MG63 (cell line): ENCODE measurements at places on chromosomes 12 and 14. TPM values are rescaled to one million over a fixed set of nuclear protein-coding genes. Genes with fewer than 3 reads are reported as not detected.

CD4 gene
- total RNA-seq, result not detected in 2 replicates

HOXC13 gene
- total RNA-seq, result 1.7 and 5.1 TPM in 2 replicates

FSCB gene
- not detected in 2 replicates for total RNA-seq

TCL1B gene
- total RNA-seq, result not detected in 2 replicates

PLEKHD1 gene
- not detected in 2 replicates for total RNA-seq

LRCOL1 gene
- not detected in 2 replicates for total RNA-seq

LGR5 gene
- total RNA-seq, result not detected in 2 replicates

NT5DC3 gene
- total RNA-seq, result 10.9 and 11.8 TPM in 2 replicates

RPS6KA5 gene
- 1.5 and 2.9 TPM in 2 replicates for total RNA-seq

GDF3 gene
- not detected in 2 replicates for total RNA-seq

RGS6 gene
- not detected in 2 replicates for total RNA-seq

AGAP2 gene
- total RNA-seq, result not detected in 2 replicates

KERA gene
- not detected in 2 replicates for total RNA-seq

DNA sequence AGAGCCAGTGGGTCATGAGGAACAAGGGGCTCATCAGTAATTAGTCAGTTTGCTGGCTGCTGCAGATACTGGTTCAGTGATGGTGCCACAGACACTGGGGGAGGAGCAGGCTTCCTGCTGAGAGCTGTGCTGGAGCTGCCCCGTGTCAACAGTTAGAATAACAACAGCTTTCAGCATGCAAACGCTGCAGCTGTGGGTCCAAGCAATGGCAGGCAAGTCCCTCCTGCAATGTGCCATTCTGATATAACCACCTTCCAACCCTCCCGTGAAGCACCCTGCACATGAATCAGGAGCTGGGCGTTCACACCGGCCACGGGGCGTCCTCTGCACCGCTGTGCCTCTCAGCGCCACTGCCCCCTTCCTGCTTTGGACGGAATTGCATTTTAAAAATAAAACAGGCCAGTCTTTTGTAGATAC, 258.4 kb upstream of the SFSWAP start:
- DNase-seq, result peak; percentile 21

- DNase-seq, result no peak
Observed at GRCh38 chr12:32148372-32148771, 41.7 kb downstream of the BICD1 start.

GRCh38 chr14:55869397-55870049, 248.7 kb upstream of the PELI2 start:
- DNase-seq, result no peak

DNA sequence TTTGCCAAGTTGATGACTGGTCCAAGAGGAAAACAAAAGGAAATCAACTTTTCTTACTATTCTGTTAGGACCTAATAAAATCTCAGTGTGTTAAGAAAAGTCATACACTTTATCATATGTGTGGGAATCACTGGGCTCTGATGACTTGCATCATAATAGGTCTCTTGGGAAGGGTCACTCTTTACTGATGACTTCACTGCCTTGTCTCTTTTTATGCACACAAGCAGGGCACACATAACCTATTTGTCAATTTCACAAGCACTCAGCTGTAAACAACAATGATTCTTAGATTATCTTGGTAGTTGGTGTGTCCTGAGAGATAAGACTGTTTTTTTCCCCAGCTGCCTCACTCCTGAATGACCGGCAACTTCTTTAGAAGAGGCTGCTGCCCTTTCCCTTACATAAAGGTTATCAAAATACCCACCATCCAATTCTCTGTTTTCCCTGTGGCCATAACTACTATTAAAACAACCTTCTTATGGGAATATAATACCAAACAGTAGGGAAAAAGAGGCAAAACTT, 50.9 kb upstream of the INSM2 start:
- DNase-seq, result no peak

DNA sequence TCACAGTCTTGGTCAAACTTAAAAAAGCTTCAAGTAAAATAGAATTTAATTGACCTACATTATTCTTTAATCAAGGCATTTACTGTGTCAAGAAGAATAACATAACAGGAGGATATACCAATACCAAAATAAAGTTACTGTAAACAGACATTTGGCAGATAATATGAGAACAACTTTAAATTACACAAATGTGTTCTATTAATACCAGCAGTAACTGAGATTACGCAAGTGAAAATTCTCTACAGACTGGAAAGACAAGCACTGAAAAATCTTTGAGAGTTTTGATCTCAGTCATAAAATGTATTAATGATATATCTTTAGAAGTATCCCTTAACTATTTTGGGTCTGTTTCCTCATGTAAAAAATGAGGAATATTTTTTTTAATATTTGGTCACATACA, 169.2 kb upstream of the SOX5 start:
- DNase-seq, result no peak

DNA sequence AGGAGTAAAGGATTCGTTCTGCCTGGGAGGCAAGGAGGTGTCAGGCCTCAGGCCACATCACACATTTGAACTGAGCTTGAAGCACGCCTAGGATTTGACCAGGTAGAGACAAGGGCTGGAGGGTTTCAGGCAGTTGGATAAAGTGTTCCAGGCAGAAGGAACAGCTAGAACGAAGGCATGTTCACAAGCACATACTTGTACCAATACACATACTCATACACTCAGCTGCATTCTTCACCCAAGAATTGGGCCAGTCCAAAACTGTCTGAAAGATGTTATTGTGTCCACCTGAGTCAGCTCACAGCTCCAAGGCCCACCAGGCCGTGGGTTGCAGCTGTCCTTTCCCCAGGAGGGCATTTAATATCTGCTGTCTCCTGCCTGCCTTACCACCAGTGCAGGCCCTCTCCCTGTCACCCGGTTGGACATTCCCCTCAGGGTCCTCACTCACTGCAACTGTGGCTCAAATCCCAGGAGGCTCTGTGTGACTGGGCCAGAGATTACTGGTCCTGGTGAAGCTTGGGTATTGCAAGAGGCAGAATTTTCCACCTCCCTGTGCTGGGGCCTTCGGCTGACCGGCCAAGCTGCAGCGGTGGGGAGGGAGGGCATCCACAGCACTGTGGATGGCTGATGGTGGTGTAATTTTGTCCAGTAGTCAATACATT, 12.8 kb upstream of the AQP2 start:
- no peak for DNase-seq

GRCh38 chr12:97216848-97217247, 245.8 kb upstream of the RMST start:
- DNase-seq, result no peak

- peak; percentile 23 for DNase-seq
Observed at GRCh38 chr14:32657081-32657480, 281.6 kb upstream of the NPAS3 start.

GRCh38 chr12:13368431-13368830, 171.9 kb downstream of the EMP1 start:
- DNase-seq, result no peak

- DNase-seq, result no peak
Observed at GRCh38 chr12:131766382-131767107, 55.7 kb downstream of the SFSWAP start.

GRCh38 chr12:71157601-71158233, at the start of gene TSPAN8:
Gene TSPAN8, minus strand, starts transcription at chr12:71157999. Its CDS starts 321 bp downstream, at chr12:71157678.
- DNase-seq, result no peak

DNA sequence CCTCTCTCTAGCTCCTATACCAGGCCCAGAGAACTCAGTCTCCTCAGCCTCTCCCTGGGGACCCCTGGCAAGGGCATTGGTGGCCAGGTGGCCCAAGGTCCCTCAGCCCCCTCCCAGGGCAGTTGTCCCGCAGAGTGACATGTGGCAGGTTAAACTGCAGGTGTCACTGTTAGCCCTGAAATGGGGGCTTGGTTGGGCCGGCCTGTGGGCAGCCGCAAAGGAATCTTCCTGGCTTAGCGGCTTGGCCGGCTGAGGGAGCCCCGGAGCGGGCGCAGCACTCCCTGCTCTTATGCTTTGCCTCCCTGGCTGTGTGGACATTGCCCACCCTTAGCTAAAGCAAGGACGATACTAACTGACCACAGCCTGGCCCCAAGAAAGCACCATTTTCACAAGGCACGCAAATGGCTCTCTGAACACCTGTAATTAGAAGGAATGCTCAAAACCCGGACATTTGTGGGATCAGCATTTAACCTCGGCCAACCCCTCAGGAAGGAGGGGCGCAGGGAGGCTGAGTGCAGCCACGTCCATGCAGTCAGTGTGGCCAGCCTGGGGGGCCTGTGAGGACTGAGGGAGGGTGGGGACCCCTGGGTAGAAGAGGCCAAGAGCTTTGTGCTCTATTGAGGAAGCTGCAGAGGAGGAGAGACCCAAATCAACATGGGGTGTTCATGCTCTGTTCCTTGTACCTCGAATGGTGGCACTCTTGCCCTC, 82.2 kb downstream of the PAPOLA start:
- peak; percentile 4 for DNase-seq

DNA sequence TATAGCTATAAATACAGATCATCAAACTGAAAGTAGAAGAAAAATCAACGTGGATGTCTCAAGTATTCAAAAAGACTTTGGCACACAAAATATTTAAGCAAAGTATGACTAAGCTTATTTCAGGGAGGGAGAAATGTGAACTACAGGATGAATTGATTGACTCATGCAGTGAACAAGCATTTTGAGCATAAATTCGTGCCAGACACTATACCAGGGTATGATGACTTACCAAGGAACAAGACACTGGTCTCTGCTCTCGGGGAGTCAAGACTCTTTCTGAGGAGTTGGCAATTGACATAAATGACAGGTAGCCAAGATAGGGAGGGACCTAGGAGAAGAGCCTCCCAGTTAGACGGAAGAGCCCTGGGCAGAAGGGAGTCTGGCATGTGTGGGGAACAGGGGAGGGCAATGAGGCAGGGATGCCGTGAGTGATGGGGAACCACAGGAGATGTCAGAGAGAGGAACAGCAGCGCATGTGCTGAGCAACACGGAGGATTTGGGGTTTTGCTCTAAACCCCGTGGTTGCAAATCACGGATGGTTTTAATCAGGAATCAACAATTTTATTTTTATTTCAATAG, 115.2 kb downstream of the TMEM132D start:
- DNase-seq, result peak; percentile 21

GRCh38 chr14:105076805-105077648, 11.8 kb upstream of the GPR132 start:
- no peak for DNase-seq

DNA sequence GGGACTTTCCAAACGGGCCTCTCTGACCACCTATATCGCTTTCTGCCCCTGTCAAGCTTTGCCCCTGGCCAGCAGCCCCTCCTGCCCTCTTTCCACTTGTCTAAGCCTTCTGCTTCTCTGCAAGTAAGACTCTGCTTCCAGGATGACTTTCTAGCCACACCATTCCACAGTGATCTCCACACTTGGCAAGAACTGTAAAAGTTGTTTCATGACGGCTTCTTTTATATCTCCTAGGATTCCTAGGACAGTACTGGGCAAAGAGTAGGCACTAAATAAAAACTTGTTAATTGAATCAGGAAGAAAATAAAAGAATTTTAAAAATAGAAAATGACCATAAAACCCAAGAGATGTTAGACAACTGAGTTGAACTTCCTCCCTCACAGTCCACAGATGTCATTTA, 1.8 kb upstream of the PTPN21 start:
- no peak for DNase-seq

DNA sequence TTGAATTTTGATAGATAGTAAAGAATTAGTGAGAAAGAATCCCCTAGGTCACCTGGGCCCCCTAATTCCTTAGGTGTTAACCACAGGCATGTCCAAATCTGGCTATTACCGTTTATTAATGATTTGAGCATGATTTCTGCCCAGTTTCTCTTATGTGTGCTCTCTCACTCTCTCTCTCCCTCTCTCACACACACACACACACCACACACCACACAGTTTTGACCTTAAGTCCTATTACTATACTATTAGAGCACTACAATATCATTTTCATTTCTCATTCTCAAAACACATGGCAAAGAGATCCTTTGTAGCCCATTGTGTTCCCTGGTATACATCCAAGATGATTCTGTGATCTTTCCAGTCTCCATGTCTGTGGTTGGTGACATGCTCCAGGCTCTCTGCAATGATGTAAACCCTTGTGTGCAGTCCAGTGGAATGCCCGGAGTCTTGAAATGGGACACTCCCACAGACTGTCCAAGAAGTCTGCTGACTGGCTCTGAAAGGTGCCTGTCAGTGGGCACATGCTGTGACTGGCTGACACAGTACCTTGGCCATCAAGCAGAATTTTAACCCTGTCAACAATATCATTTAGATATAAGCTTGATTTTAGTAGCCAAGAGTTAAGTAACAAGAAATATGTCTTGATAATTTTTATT, 96.2 kb downstream of the FIGNL2 start:
- DNase-seq, result peak; percentile 77

DNA sequence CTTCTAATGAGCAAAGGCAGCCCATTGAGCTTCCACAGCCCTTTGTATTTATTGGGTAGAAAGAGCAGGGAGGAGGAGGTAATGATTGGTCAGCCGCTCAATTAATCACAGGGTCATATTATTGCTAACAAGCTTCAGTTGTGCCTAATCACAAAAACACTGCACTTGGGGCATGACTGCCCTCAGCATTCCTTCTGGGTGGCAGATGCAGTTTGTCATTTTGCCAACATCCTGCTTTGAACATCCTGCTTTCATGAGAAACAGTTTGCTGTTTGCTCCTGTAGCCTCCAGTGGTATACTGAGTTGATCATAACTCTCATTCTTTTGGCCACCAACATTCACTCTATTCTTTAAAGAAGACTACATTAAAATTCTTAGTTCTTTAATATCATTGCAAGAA, 462.9 kb upstream of the MIS18BP1 start:
- DNase-seq, result no peak

GRCh38 chr12:75995691-75996090, 35.9 kb downstream of the PHLDA1 start:
- DNase-seq, result no peak

- no peak for DNase-seq
Observed at GRCh38 chr14:39762576-39763401, 330.6 kb upstream of the FBXO33 start.
